ENCODE measurements at places on chromosomes 3 and 15.

GRCh38 chr15:90291679-90292356, 26.3 kb downstream of the NGRN start:
- DNase-seq: no peak

- DNase-seq: no peak
Observed at GRCh38 chr3:4313606-4314293, 10.6 kb downstream of the SETMAR start.

GRCh38 chr3:109903100-109903499, 565.8 kb upstream of the DPPA4 start:
- no peak for DNase-seq

DNA sequence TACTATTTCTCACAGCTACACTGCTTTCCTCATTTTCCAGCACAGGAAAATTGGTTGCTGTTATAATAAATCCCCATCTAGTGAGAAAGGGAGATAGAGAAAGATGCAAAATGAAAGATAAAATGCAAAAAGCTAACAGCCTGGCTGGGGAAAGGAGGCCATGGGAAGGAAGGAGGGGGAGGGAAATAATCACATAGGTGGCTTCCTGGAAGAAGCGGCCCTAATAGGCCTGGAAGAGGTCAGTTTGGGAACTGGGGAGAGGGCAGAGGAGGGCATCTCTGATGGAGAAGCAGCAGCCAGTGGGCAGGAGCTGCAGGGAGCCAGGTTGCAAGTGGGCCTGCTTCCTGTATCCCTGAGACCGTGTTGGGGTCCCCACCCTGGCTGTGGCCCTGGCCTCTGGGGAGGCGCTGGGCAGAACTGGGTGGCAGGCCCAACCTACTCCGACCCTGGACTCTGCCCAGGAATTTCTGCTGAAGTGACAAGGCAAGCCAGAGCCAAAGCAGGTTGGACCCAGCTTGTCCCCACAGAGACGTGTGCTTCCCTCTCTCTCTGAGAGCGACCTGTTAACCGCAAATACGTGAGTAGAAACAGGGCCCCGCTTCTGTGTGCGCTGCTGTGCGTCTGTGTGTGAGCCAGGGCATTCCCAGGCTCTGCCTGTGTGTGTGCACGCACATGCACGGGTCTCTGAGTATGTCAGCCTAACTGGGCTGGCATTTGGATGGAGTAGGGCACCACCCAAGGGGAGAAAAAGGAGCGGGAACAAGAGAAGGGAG, 1.9 kb downstream of the SLC28A1 start:
- peak; percentile 91 for DNase-seq
